Fibroblast of skin of right biceps (primary cell): ENCODE measurements at places on chromosomes 2 and 18.

DNA sequence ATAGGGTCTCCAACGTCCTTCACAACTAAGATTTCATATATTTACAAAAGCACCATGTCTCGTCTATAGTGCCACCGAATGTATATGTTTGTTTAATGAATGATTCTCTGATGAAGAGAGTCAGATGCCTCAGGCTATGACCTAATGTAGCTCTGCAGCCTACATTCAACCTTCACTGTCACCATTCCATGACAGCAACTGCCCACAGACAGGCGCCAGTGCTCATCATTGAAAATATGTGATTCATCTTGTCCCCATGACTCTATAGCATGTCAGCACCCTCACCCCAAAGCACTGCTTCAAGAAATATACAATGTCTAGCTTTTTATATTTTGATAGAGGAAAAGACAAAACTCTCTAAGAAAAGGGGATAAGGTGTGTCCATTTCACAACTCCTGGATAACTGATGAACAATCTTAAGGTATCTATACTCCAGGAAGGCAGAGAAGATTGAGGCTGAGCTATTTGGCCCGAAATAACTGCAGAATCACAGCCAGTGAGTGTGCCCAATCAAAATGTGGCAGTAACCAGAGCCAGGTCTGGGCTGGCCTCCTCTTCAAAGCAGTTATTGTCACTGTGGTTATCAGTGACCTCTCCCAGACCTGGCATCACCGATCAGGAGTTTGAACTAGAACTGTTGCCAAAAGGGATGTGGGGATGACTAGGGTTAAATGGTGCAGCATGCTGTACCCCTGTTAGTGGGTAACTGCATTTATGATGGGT, 246.6 kb downstream of the SETBP1 start:
- peak; percentile 75 for DNase-seq

GRCh38 chr2:18473241-18474181, 86.9 kb downstream of the RDH14 start:
- peak; percentile 89 for DNase-seq

DNA sequence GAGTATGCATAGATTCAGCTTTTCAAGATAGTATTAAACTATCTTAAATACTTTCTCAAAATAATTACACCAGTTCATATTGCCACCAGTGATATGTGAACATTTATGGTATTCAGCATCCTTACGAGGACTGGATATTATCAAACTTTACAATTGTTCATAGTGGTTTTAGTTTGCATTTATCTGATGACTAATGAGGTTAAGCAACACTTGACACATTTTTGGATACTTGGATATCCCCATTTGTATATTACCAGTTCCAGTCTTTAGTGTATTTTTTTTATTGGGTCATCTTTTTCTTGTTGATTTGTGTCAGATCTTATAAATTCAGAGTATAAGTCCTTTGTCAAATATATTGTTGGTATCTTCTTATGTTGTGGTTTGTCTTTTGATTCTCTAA, 128.4 kb downstream of the ASXL3 start:
- DNase-seq, result peak; percentile 7

DNA sequence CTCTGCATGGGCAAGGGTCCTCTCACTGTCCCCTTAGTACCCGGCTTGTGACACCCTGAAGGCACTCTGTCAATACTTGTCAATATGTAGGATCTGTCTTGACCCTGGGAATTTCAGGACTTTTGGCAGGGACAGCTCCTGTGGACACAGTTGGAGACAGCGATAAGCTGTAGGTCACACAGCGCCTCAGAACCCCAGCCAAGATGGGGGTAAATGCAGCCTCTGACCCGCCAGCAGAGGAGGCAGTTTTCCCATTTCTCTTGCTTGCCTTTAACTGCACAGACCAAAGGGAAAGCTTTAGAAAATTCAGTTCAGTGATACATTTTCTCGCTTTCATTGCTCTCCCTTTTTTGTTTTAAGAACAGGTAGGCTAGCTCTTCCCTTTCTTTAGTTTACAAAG, 54.8 kb upstream of the KLHL29 start:
- DNase-seq, result peak; percentile 30

- no peak for DNase-seq
Measured at GRCh38 chr2:112034924-112035323, 20.1 kb upstream of the TMEM87B start.

DNA sequence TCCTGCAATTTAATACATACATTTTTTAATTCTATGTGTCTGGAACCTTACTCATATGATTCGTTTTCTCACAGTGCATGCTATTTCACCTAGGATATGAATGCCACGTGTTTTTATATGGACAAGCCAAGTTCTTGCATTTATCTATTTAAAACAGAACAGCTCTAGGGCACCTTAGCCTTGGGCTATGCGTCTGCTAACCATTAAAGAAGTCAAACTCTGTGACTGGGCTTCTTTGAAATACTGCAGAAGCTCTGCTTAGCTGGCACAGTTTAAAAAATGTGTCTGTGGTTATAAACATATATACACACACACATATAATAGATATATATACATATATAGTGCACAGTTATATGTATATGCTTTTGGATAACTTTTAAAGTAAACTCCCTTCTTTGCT, 890.8 kb upstream of the KLHL29 start:
- DNase-seq, result no peak

DNA sequence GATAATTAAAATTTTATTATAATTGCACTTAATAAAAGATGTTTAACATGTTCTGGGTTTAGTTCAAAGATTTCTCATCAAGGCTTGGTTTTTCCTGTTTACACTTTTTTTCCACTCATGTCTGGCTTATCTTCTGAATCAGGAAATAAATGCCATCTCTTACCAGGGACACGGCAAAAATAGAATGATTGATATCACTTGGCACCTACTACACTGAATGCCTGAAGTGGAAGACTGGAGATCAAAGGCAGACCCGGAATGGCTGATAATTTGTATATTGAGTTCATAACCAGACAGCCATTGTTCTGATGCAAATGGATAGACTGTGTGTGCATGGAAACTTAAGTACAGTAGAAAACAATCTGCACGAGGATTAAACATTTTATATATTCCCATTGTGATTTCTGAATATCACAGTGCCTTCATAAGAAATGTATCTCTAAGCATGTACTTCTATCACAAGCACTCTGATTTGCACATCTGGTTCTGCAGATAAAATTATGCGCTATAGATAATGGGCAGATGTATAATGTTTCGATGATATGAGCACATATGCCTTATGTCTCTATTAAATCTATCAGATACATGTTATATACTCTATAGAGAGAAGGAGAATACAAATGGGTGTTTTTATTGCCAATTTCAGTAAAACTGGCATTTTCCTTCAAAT, 304.8 kb downstream of the RND3 start:
- no peak for DNase-seq

- no peak for DNase-seq
Measured at GRCh38 chr2:56297671-56298070, 113.9 kb downstream of the CCDC85A start.

DNA sequence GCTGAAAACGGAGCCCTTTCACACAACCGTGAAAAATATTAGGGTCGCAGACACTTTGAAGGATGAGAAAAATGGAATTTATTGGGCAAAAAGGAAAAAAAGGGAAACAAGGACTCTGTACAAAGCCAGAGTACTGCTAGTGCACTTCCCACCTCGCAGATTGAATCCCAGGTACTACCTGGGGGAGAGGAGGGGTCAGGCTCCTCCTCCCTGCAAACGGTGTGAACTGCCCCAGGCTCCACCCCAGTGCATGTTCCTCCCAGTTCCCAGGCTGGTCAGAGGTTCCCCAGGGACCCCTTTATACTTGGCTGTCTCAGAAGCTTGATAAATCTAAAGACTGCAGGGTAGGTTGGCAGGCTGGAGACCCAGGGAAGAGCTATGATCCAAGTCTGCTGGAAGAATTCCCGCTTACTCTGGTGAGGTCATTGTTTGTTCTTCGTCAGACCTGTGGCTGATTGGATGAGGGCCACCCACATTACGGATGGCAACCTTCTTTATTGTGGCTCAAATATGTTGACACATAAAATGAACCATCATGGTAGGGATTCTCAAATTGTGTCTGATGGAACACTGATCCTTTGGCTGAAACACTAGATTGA, 290.4 kb upstream of the POU3F3 start:
- DNase-seq, result no peak

DNA sequence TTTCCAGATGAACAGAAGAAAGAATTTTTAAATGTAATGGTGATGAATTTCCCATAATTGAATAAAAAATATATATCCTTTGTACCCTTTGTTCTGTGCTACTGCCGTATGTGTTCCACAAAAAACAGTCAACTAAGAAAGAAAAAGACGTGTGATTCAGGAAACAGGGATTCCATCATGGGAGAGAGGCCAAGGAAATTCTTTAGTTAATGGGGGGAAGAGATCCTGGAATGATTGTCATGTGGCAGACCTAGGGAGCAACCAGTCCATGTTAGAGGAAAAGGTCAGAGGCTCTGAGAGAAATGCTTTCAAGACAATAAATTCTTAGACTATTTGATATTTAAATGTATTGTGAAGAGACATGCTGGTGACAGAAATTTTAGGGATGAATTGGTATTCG, 76.6 kb downstream of the CPO start:
- DNase-seq, result peak; percentile 70

GRCh38 chr2:152309352-152310214, 25.4 kb upstream of the FMNL2 start:
- DNase-seq, result no peak

DNA sequence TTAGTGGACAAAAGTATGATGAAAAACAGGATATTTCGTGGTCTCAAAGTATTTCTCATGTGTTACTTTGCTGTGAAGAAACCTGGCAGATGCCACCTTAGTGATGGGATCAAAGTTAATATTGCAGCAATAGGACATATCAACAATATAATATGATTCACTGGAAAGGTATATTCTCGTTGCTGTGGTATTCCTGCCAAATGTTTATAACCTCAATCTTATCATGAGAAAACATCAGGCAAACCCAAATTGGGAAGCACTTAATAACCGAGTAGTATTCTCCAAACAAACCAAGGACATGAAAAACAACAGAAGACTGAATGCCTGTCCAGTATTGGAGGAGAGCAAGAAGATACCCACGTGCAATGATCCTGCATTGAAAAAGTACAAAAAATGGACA, 302.6 kb upstream of the MC4R start:
- DNase-seq, result no peak

- no peak for DNase-seq
Measured at GRCh38 chr2:241641631-241642030, 4.1 kb downstream of the ATG4B start.

DNA sequence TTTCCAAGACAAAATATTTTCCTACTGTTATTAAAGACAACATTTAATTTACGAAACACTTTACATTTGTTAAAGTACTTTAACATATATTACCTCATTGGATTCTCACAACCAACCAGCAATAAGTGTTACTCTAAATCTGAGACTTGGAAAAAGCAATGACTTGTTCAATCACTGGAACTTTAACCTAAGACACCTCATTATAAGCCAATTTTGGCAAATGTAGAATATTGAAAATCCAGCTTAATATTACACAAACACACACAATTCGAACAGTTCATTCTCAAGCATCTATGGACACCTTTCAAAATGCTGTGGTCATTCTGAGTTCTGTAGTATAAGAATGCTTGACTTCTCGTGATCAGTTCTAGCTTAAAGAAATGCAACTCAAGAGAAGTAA, 619.4 kb upstream of the CHAC2 start:
- DNase-seq, result no peak

- DNase-seq, result no peak
Measured at GRCh38 chr2:224157655-224158054, 118.6 kb upstream of the SERPINE2 start.

GRCh38 chr18:3463051-3463450, 13.1 kb downstream of the TGIF1 start:
- DNase-seq, result peak; percentile 79

DNA sequence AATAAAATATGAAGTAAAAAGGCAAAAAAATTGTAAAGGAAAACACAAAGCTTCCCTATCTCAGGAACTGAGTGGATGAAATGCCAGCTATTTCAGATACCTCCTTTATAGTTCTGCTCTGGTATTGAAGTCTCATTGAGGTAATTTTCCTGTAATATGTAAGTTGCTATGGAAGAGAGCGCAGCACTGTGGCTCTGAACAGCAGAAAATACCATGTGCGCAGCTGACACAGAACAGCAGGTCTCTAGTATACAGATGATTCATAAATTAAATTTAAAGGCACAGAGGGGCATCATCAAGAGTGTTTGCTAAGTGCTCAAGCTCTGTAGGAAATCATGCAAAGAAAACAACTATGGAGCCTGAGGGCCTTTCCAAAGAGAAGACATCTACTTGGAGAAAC, 315.3 kb upstream of the CDH7 start:
- DNase-seq, result no peak

DNA sequence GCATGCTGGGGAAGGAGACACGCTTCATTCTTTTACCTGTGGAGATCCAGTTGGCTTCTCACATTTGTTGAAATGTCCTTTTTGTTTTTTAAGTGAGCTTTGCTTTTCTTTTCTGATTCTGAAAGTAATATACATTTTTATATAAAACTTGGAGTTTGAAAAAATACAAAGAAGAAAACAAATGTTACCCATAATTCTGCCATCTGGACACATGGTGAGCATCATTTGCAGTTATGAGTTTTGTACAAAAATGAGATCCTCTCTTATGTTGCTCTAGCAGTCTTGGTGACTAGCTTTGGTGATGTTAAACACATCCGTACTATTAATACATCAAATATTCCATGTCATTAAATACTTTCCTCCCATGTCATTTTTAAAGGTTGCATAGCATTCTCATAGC, 101.1 kb upstream of the OTOS start:
- no peak for DNase-seq

DNA sequence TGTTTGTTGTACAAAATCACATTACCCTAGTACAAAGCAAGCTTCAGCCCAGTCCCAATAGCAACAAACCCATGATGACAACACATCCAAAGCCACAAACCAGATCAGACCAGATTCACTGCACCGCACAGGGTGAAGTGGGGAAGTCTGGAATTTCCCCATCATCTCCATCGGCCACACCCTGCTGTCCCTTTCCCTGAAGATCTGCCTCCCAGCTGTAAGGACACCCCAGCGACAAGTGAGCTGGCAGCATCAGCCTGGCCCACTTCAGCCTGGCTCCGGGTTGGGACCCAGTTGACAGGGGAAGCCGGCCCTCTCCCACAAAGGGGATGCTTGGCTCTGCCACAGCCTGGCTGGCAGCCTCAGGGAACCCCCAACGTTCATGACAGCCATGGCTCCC, 207.6 kb downstream of the MGAT5 start:
- no peak for DNase-seq

- DNase-seq, result peak; percentile 18
Measured at GRCh38 chr2:163681745-163682144, 54.1 kb downstream of the FIGN start.

- no peak for DNase-seq
Measured at GRCh38 chr2:127256381-127256780, 36.3 kb upstream of the CYP27C1 start.
